ENCODE measurements at places on chromosomes 4 and X.

DNA sequence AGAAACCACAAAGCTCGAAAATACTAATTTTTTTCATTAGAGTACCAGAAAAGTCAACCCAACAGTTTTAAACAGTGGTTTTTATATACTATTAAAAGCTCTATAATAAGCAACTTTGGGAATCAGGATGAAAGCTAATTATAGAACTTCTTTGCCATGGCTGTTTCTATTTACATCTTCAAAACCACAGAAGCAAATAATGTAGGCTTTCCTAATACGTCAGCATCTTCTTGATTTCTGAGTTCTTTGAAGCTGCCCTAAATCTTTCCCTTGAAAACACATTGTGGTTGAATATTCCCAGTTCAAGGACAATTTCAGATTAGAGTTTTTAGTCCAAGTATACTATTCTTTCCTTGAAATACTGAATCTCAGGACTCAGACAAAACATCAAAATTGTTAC is 460.2 kb upstream of the FAT1 start:
- DNase-seq: no peak

DNA sequence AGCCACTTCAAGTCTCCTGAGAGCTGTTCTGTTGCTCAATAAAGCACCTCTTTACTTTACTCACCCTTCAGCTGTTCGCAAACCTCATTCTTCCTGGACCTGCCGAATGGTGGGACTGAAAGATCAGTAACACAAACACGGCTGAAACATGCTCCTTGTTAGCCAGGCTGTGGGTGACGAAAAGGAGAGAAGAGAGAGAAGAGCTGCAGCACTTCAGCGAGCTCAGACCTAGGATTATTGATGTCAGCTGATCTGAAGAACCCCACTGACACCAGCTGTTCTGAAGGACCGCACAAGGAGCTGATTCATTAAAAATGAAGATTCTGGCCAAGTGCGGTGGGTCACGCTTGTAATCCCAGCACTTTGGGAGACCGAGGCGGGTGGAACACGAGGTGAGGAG is 2020.0 kb upstream of the ADGRL3 start:
- no peak for DNase-seq

DNA sequence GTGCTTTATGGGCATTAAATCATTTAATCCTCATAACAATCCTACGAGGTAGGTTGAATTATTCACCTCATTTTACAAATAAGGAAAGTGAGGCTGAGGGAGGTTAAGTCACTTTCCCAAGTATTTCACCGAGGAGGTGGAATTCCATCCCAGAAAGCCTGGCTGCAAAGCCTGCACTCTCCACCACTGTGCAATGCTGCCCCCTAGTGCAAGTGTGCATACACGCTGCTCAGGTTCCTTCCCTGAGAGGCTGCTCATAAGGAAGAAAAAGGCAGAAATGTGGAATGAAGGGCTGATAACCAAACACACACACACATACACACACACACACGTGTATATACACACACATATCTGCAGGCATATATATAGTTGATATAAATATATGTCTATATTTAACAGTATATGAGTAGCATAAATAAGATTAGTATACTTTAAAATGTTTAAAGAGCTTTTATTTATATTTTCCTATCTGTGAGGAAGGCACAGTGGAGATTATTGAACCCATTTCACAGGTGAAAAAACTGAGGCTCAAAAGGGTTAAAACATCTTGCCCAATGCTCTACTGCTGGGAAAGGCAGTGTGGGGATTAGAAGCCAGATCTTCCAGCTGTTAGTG is 714.5 kb upstream of the TENM3 start:
- DNase-seq: no peak

DNA sequence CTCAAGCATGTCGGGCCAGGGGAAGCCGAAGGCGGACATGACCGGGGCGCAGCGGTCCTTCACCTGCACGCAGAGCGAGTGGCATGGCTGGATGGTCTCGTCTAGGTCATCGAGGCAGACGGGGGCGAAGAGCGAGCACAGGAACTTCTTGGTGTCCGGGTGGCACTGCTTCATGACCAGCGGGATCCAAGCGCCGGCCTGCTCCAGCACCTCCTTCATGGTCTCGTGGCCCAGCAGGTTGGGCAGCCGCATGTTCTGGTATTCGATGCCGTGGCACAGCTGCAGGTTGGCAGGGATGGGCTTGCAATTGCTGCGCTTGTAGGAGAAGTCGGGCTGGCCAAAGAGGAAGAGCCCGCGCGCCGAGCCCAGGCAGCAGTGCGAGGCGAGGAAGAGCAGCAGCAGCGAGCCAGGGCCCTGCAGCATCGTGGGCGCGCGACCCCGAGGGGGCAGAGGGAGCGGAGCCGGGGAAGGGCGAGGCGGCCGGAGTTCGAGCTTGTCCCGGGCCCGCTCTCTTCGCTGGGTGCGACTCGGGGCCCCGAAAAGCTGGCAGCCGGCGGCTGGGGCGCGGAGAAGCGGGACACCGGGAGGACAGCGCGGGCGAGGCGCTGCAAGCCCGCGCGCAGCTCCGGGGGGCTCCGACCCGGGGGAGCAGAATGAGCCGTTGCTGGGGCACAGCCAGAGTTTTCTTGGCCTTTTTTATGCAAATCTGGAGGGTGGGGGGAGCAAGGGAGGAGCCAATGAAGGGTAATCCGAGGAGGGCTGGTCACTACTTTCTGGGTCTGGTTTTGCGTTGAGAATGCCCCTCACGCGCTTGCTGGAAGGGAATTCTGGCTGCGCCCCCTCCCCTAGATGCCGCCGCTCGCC is at the start of gene SFRP2:
Gene SFRP2 (minus strand): TSS at position 671 of the 864 bp plus-strand sequence. CDS start 248 bp downstream, at position 423.
- DNase-seq: no peak

GRCh38 chr4:81549984-81550383 is 78.3 kb upstream of the RASGEF1B start:
- DNase-seq: no peak

GRCh38 chrX:48472225-48472624 is 2.2 kb upstream of the SLC38A5 start:
- DNase-seq: no peak

GRCh38 chrX:39896951-39897740 is 200.6 kb downstream of the BCOR start:
- no peak for DNase-seq

GRCh38 chr4:169565606-169566005 is 46.8 kb downstream of the NEK1 start:
- no peak for DNase-seq

DNA sequence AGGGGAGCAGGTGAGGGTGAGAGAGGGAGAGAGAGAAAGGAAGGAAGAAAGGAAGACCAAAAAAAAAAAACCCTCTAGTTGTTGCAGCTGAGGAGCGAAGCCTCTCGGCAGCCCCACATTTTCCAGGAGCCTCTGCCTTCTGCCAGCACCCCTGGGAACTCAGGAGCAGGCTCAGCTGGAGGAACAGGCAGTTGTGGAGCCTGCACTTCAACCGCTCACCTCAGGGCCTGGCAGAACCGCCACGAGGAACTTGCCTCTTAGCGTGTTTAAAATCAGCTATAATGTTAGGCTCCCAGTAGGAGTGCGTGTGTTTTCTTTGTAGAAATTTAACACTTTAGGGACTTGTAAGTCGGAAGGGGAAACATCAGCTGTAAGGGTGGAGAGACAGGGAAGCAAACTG is 65.7 kb downstream of the SEL1L3 start:
- DNase-seq: no peak

GRCh38 chr4:15238720-15239119 is 189.1 kb upstream of the C1QTNF7 start:
- DNase-seq: no peak

- no peak for DNase-seq
These were observed 290.3 kb upstream of the LDB2 start for GRCh38 chr4:17188547-17189400.

DNA sequence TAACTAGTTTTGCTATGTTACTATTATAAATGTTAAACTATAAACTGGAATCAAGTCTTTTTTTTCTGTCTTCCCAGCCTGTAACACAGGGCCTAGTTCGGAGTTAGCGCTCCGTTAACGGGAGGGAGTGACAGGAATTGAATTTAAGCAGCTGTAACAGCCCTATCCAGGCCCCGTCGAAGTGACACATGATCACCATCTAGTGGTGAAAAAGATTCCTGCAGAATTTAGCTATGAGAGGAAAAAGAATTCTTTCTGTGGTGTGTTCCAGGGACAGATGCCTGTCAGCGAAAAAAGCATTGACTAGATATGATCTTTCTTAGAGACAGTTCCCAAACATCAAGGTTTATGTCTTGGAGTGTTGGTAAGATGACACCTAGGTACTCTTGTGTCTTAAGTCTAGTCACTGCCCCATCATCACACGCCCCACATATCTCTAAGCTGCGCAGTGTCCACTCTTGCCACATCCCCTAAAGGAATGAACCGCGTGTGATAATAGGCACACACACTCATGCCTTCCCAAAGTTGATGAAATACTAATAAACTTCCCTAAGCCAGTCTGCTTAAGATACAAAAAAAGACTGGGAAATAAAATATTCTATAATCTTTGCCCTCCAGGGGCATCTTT is 2.1 kb downstream of the GAB3 start:
- DNase-seq: peak; percentile 13

DNA sequence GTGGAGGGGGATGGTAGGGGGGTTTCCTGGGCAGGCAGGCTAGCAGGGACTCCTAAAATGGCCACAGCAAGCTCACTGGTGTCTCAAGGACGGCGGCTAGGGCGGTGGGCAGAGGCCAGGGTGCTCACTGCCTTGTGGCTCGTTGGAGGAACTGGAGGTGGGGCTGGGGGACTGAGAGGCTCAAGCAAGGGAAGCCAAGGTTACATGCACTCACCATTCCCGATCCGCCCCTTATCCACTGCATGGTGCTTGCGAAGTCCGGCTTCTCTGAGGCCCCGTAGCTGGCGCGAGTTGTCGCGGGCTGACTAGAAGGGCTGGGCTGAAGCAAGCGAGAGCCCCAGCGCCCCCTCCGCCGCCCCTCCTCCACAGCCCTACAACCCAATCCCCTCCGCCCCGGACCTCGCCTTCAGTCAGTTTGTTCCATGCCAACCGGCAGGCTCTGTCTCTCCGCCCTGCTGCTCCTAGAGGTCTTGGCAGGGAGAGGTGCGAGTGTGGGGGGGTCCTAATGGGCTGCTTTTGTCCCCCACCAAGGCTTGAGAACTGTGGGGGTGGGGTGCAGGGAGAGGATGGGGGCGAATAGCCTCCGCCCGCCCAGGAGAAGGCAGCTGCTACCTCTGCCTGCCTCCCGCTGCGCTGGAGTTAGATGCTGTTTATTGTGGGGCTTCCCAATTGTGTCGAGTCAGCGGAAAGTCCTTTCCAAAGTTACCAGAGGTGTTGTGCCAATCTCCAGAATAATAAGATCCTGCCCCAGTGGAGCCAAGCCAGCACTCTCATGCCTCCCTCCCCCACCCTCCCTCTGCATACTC is at the start of gene ARHGEF9:
Gene ARHGEF9 (minus strand): TSS at position 313 of the 806 bp plus-strand sequence. CDS start 69 bp downstream, at position 244.
- DNase-seq: no peak

- no peak for DNase-seq
These were observed 1.1 kb downstream of the HSPA4L start for GRCh38 chr4:127783026-127783769.

GRCh38 chr4:26803211-26803861 is 57.3 kb upstream of the STIM2 start:
- DNase-seq: no peak

DNA sequence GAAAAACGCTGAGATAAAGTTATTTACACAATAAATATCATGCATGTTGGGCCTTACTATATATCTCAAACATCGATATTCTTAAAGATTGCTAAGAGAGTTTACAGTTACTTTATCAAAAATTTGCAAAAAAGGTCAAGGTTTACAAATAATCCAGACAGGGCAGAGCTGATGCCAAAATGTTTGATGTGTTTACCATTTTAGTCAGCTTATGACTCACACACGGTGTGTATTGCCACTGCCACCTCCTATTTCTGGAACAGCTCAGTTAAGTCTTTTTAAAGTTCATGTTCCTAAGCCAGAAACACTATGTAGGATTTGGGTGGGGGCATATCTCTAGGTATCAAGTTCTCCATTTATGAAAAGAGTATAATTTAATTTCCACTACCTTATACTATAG is 580.6 kb downstream of the INPP4B start:
- DNase-seq: no peak

- no peak for DNase-seq
These were observed 234.1 kb downstream of the ANKRD50 start for GRCh38 chr4:124478470-124478869.

DNA sequence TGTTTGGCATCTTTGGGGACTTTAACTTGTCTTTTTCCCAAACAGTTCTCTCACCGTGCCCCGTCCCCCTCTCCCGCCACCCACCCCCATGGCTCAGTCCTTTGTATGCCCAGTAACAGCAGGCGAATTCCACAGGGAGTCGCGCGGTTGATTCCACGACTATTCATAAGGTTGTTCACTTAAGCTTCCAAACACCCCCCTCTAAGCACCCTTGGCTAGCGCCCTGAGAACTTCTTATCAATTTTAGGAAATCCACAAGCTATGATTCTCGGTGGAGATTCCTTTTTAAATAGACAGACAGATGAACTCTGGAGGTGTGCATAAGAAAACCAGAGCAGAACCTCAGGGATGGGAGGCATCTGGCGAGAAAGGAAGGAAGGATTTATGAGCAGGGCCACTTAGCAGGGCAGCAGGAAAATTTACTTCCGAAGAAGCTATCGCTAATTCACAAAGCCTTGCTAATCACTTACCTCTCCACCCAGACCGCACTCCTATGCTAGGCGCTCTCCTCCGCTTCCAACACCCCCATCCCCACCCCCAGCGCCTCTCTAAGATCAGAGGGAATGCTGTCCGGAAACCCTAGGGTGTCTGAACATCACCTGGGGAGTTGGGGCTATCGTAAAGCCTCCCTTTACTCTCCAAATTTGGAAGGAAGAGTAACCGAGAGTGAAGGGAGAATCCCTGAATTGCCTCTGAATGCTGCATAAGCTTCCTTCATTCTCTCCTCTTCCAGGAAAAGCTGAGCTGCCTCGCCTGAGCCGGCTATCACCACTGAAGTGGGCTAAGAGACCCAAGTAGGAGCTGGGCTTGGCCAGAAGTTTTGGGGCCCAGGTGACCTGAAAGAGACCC is 1.7 kb downstream of the UNC5C start:
- no peak for DNase-seq

DNA sequence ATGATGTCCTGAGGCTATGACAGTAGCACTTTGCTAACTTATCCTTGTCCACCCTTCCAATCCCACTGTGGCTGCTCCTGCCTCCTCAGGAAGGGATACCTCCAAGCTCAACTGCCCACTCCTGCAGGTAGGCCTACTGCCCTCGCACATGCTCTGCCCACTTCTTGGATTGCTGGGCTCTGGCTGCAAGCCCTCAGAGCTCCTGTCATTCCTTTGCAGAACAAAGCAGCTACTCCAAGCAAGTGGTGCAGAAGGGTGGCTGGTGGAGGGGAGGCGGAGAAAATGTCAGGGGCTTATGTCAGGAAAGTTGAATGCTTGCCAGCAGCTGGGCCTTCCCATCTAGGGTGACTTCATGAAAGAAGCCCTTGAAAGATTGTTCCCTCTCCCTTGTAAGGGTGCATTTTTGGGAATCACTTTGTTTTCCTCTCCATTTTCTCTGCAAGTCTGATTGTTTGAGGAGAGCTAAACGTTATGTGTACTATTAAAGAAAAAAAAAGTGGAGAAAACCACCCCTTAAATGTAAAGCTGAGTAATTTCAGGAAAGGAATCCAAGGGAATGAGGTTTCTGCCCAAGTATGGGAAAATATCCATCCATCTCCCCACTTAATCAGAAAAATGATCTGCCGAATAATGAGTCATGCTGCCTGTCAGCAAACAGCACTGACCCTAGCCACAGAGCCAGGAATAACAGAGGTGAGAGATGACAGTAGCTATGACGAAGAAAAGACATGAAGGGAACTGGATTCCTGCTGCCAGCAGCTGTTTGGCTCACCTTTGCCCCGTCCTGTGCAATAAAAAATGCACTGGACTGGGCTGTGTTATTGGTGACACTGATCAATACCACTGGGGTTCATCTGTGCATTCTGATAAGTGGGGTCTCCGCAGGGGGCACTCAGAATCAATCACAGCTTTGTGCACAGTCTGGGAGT is 102.0 kb downstream of the RTL5 start:
- no peak for DNase-seq

- DNase-seq: no peak
These were observed 190.8 kb upstream of the GEMIN8 start for GRCh38 chrX:14220386-14220944.

Measured in T-helper 17 cell (primary cell).